Suppressor macrophage treated with lipopolysaccharide for 4 hours (primary cell): ENCODE measurements at places on chromosomes 3 and 15.

DNA sequence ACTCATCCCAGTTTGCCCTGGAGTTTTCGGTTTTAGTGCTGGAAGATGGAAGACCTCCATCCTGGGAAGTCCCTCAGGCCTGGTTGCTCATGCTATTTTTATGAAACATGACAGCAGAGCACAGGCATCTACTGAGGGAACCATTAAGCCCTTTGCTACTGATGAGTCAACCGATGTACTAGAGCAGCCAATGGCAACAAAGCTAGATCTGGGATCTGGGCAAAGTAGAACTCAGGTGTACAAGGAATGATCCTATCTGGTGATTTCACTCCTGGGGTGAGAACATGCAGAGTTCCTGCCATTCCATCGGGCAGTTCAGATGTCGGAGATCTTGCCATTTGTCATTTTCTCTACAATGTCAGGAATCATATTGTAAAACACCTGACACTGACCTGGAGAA lies 166.2 kb upstream of the NSMCE3 start:
- no peak for DNase-seq

DNA sequence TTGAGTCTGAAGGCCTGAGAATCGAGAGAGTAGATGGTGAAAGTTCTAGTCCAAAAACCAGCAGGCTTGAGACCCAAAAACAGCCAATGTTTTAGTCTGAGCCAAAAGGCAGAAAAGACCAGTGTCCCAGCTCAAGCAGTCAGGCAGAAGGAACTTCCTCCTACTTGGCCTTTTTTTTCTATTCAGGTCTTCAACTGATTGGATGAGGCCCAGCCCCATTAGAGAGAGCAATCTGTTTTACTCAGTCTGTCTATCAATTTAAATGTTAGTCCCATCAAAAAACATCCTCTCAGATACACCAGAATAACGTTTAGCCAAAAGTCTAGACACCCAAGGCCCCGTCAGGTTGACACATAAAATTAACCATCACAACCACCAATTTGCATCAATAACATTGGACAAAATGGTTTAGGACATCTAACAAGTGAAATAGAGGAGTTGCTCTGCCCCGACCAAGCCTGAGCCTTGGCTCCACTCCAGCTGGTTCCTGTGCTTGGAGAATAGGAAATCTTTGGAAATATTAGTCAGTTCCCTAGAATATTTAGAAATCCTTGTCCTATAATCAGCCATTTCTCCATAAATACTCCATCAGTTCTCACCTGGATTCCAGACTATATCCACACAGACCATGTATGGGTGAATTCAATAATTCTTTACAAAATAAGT lies 51.4 kb upstream of the LIPC start:
- DNase-seq = no peak

DNA sequence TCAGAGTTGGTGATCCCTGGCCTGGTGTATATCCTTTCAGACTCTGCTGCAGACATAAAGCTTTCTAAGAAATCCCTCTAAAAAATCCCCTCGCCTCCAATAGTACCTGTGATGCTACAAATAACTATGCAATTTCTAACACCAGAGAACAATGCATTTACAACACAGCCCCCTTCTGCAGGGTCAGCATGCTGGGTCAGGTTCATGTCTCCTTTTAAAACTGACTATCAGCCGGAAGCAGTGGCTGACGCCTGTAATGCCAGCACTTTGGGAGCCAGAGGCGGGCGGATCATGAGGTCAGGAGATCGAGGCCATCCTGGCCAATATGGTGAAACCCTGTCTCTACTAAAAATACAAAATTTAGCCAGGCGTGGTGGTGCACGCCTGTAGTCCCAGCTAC lies 77.0 kb upstream of the SPATA12 start:
- no peak for DNase-seq

GRCh38 chr3:189841473-189842205 lies 210.4 kb downstream of the TP63 start:
- no peak for DNase-seq

- no peak for DNase-seq
Observed at GRCh38 chr3:89452066-89452465, 344.6 kb downstream of the EPHA3 start.
